WTC11 (cell line): ENCODE measurements at places on chromosomes 7 and 10.
A peak's percentile ranks its signal among the peaks of the same experiment; 100 is the strongest.

GRCh38 chr10:77310288-77310840, 327.2 kb downstream of the KCNMA1 start:
- H3K4me3 ChIP-seq, result no peak overlapping the region
- H3K27me3 ChIP-seq, result peaks cover 11% of the 10 kb centered on the region
- H3K36me3 ChIP-seq, result no peaks in the 10 kb centered on the region
- no peak for DNase-seq
- no peak overlapping the region for H3K27ac ChIP-seq

DNA sequence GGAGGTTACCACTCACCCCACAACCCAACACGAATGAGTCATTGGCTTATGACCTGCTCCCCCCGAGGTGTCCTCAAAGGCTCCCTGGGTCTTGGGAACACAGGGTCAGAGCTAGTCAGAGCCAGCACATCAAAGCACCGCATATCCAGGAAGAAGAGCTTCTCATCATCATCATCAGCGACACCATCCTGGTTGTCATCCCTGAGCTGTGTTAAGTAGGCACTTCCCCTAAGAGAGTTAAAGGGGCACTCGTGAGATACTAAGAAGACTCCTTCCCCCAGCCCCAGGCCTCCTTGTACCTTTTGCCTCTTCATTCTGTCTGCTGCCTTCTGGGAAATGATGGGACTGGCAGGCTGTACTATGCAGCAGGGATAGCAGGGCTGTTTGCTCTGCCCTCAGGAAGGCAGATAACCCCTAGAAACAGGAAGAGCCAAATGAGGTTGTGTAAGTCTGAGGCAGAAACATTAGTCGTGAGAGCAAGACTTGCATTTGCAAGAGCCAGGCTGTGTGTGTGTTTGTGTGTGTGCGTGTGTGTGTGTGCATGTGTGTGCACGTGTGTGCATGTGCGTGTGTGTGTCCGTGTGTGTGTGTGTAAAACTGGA, 11.1 kb upstream of the CPA1 start:
- no peak overlapping the region for H3K4me3 ChIP-seq
- H3K4me1 ChIP-seq, result peaks cover 35% of the 10 kb centered on the region
- H3K27ac ChIP-seq, result no peak overlapping the region
- peaks cover 3% of the 10 kb centered on the region; the same call in 1 of the 2 replicates for H3K36me3 ChIP-seq

DNA sequence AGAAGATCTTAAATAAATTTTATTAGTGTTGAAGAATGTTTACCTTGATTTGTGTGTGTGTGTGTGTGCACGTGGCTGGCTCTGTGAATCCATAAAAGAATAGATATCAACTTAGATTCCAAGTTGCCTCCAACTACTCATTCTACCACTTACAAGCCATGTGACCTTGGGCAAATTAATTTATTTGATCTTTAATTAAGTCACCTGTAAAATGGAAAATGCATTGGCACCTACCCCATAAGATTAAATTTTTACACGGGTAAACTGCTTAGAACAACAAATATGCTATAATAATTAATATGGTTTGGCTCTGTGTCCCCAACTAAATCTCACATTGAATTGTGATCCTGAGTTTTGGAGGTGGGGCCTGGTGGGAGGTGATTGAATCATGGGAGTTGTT, 604.9 kb upstream of the NRG3 start:
- DNase-seq, result no peak
- no peaks in the 10 kb centered on the region for H3K4me1 ChIP-seq
- no peak overlapping the region for H3K4me3 ChIP-seq
- H3K27me3 ChIP-seq, result no peaks in the 10 kb centered on the region
- 0 out of 2 replicates have a peak, but pooled peaks cover 2% of the 10 kb centered on the region for H3K36me3 ChIP-seq

- DNase-seq, result no peak
- peaks cover 55% of the 10 kb centered on the region for H3K4me1 ChIP-seq
- H3K27ac ChIP-seq, result no peak overlapping the region
- H3K27me3 ChIP-seq, result no peaks in the 10 kb centered on the region; the same call in 1 of the 2 replicates
- no peak overlapping the region for H3K4me3 ChIP-seq
Measured at GRCh38 chr10:110355141-110355831, 50.6 kb upstream of the SMNDC1 start.

GRCh38 chr10:29189256-29189655, 99.6 kb upstream of the LYZL1 start:
- no peak overlapping the region for H3K27ac ChIP-seq
- DNase-seq, result no peak
- peaks cover 11% of the 10 kb centered on the region for H3K4me1 ChIP-seq
- no peak overlapping the region for H3K4me3 ChIP-seq
- no peaks in the 10 kb centered on the region for H3K27me3 ChIP-seq

GRCh38 chr10:81564143-81564542, 310.9 kb upstream of the NRG3 start:
- H3K4me3 ChIP-seq, result no peak overlapping the region
- no peaks in the 10 kb centered on the region for H3K36me3 ChIP-seq
- H3K27me3 ChIP-seq, result no peaks in the 10 kb centered on the region
- DNase-seq, result no peak
- H3K27ac ChIP-seq, result no peak overlapping the region
- H3K4me1 ChIP-seq, result no peaks in the 10 kb centered on the region

GRCh38 chr10:100229819-100230422, 525 bp upstream of the CHUK start:
- H3K4me3 ChIP-seq, result peak overlapping the region; percentile 92
- peak overlapping the region; percentile 93 for H3K27ac ChIP-seq
- H3K4me1 ChIP-seq, result peaks cover 12% of the 10 kb centered on the region

GRCh38 chr7:4073052-4073451, 609.0 kb upstream of the FOXK1 start:
- no peak for DNase-seq
- peaks cover 18% of the 10 kb centered on the region for H3K4me1 ChIP-seq
- H3K36me3 ChIP-seq, result peaks cover 17% of the 10 kb centered on the region
- H3K27me3 ChIP-seq, result no peaks in the 10 kb centered on the region; the same call in 1 of the 2 replicates
- no peak overlapping the region for H3K27ac ChIP-seq

DNA sequence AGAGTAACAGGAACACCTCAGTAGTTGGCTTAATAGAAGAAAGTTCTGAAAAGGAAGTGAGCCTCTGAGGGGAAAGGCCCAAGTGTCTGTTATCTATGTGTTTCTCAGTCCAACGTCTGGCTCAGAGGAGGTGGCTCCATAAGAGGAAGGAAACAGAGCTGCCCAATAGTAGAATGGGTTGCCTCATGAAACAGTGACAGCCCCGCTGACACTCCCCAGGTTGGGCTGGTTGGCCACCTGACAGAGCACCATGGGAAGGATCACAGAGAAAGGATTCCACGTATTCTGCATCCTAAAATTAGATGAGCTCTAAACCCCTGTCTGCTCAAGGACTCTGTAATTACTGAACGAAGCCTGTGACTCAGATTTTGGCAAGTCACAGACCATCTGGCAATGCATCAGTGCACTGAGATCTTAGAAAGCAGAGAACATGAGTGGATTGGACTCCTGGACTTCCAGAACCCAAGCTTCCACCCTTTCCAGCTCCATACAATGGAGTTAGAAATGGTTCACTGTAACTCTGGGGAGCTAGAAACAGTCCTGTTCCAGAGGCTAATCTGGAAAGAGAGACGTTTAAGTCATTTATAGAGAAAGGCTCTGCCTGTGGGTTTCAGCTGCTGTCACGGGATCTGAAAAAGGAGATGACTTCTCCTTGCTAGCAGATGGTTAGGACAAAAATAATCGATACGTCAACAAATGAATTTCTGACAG, 2.9 kb downstream of the PKD2L1 start:
- H3K27me3 ChIP-seq, result peaks cover 50% of the 10 kb centered on the region
- no peak for DNase-seq
- H3K4me3 ChIP-seq, result no peak overlapping the region
- H3K4me1 ChIP-seq, result no peaks in the 10 kb centered on the region
- no peaks in the 10 kb centered on the region for H3K36me3 ChIP-seq

GRCh38 chr10:63213489-63213888, 80.4 kb downstream of the NRBF2 start:
- H3K4me1 ChIP-seq, result peaks cover 36% of the 10 kb centered on the region
- H3K27ac ChIP-seq, result peak overlapping the region; percentile 28; the same call in 1 of the 2 replicates
- H3K36me3 ChIP-seq, result peaks cover 59% of the 10 kb centered on the region
- H3K27me3 ChIP-seq, result no peaks in the 10 kb centered on the region
- DNase-seq, result no peak

GRCh38 chr10:94357193-94357592, 5.5 kb downstream of the NOC3L start:
- no peaks in the 10 kb centered on the region for H3K27me3 ChIP-seq
- H3K27ac ChIP-seq, result no peak overlapping the region
- DNase-seq, result no peak
- peaks cover 10% of the 10 kb centered on the region for H3K4me1 ChIP-seq

DNA sequence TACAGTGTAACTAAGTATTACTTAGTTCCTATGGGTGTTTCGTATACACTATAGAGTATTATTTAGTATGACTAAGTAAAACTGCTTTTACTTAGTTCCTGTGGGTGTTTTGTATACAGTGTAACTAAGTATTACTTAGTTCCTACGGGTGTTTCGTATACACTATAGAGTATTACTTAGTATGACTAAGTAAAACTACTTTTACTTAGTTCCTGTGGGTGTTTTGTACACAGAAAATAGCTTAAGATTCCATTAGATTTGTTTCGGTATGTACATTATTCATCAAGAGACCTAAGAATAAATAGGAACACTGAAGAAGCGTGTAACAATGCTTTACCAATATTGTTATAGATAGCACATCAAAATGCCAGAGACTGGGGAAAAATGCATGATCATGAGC, 25.0 kb downstream of the IGF2BP3 start:
- H3K27me3 ChIP-seq, result no peaks in the 10 kb centered on the region
- H3K4me3 ChIP-seq, result no peak overlapping the region
- peaks cover 35% of the 10 kb centered on the region for H3K4me1 ChIP-seq
- DNase-seq, result no peak
- H3K27ac ChIP-seq, result peak overlapping the region; percentile 92

DNA sequence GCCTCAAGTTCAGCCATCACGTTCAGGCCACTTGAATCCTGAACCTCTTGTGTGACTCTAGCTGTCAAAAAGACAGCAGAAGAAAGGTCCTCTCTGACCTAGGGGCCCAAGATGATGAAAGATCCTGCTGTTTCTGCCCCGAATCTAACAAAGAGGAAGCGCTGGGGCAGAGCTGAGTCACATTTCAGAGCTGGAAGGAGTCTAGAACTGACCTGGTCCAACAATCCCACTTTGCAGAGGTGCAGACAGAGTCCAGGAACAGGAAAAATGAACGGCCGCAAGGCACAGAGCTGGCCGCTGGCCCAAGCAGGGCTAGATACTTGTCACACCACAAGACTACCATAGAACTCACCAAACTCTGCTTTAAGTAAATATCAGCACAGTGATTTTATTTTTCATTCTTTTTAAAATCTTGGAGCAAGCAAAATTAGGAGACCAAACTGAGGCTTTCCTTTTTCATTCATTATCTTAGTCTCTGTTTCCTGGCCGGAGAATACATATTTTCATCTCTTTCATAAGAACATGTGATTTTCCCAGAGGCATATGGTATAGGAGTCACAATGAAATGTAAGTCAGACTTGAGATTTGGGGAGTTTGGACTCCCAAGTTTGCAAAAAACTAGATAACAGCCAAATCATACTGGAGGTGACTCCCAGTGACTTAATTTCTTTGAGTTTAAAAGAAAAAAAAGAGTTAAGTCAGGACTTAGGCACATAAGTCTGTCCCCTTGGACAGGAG, 52.8 kb downstream of the CHST15 start:
- H3K27ac ChIP-seq, result no peak overlapping the region
- H3K4me1 ChIP-seq, result peaks cover 12% of the 10 kb centered on the region
- no peaks in the 10 kb centered on the region for H3K27me3 ChIP-seq

- H3K4me1 ChIP-seq, result peaks cover 23% of the 10 kb centered on the region
- no peak overlapping the region for H3K4me3 ChIP-seq
- H3K36me3 ChIP-seq, result no peaks in the 10 kb centered on the region
- H3K27ac ChIP-seq, result no peak overlapping the region; the same call in 1 of the 2 replicates
Measured at GRCh38 chr10:73408061-73408460, 5.8 kb downstream of the ANXA7 start.

- no peak overlapping the region for H3K27ac ChIP-seq
- H3K4me1 ChIP-seq, result peaks cover 19% of the 10 kb centered on the region
- peaks cover 57% of the 10 kb centered on the region for H3K36me3 ChIP-seq
Measured at GRCh38 chr7:135180122-135180521, 9.6 kb upstream of the CYREN start.

DNA sequence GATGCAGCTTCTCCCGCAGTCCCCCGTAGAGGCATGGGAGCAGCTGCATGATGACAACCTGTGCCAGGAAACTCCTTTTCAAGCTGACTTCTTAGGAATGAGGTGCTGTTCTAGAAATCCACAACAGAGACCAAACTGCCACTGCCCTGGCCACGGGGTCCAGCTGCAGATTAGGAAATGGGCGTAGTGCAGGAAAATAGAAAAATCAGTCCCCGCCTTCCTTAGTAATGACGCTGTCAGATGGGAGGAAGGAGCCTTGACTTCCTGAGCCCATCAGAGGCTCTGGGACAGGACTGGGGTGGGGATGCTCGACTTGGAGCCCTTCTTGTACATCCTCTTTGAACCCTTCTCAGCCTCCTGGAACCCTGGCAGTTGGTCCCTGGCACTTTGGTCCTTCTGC, 227.8 kb upstream of the GRB10 start:
- no peaks in the 10 kb centered on the region for H3K27me3 ChIP-seq
- no peak overlapping the region for H3K4me3 ChIP-seq
- H3K4me1 ChIP-seq, result no peaks in the 10 kb centered on the region

DNA sequence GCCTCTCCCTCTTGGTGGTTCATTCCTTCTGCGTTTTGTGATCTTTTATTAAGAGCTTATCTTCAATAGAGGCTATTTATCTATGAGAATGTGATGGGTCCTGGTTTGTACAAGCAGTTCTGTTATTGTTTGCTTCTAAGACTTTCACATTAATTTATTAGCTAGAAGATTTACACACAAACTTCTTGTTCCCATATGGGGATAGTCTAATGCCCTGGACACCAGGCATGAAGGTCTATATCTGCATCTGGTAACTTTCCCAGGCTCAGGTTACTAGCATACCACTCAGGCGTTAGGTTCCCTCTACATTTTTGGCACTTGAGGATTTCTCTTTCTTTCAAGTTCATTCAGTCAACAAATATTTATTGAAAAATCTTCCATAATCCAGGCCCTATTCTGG, 7.7 kb downstream of the XPNPEP1 start:
- no peak for DNase-seq
- no peak overlapping the region for H3K27ac ChIP-seq
- no peak overlapping the region for H3K4me3 ChIP-seq
- peaks cover 38% of the 10 kb centered on the region for H3K4me1 ChIP-seq
- peaks cover 10% of the 10 kb centered on the region for H3K36me3 ChIP-seq

GRCh38 chr10:55858730-55859129, 502.3 kb downstream of the ZWINT start:
- no peaks in the 10 kb centered on the region; the same call in 1 of the 2 replicates for H3K27me3 ChIP-seq
- no peak overlapping the region for H3K27ac ChIP-seq
- H3K4me1 ChIP-seq, result peaks cover 9% of the 10 kb centered on the region
- no peak for DNase-seq

GRCh38 chr10:132556994-132557441, 19.4 kb downstream of the INPP5A start:
- no peak overlapping the region for H3K4me3 ChIP-seq
- DNase-seq, result no peak
- no peaks in the 10 kb centered on the region for H3K27me3 ChIP-seq
- peaks cover 2% of the 10 kb centered on the region; the same call in 1 of the 2 replicates for H3K36me3 ChIP-seq

- no peak overlapping the region for H3K27ac ChIP-seq
- no peak overlapping the region for H3K4me3 ChIP-seq
- H3K4me1 ChIP-seq, result 0 out of 2 replicates have a peak, but pooled peaks cover 4% of the 10 kb centered on the region
- no peak for DNase-seq
- H3K36me3 ChIP-seq, result peaks cover 36% of the 10 kb centered on the region
Measured at GRCh38 chr10:102696736-102697135, 17.5 kb downstream of the ARL3 start.
